NCI-H1092 (cell line): ENCODE measurements at places on chromosomes 1 and 21.

- DNase-seq: no peak
Measured at GRCh38 chr1:208088319-208088718, 155.9 kb downstream of the PLXNA2 start.

- no peak for DNase-seq
Measured at GRCh38 chr1:213284626-213285025, 233.6 kb downstream of the RPS6KC1 start.

- DNase-seq: peak; percentile 84
Measured at GRCh38 chr21:45820171-45821091, 161.1 kb upstream of the COL6A1 start.

DNA sequence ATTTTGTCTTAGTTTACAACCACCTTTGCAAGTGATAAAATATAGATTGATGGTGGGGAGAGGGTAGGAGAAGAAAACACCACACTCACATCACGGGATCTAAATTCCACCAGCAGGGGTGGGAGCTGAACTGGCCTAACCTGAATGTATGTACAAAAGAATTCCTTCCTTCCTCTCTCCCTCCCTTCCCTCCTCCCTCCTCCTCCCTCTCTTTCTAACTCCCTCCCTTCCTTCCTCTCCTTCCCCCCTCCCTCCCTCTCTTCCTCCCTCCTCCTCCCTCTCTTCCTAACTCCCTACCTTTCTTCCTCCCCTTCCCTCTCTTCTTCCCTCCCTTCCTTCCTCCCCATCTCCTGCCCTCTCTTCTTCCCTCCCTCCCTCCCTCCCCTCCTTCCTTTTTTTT, 40.2 kb downstream of the HIVEP3 start:
- no peak for DNase-seq

GRCh38 chr1:219550201-219550600, 62.7 kb downstream of the ZC3H11B start:
- DNase-seq: no peak

GRCh38 chr1:14571810-14572767, 26.4 kb upstream of the KAZN start:
- no peak for DNase-seq

GRCh38 chr1:2630498-2631135, 2.2 kb downstream of the MMEL1 start:
- DNase-seq: no peak

DNA sequence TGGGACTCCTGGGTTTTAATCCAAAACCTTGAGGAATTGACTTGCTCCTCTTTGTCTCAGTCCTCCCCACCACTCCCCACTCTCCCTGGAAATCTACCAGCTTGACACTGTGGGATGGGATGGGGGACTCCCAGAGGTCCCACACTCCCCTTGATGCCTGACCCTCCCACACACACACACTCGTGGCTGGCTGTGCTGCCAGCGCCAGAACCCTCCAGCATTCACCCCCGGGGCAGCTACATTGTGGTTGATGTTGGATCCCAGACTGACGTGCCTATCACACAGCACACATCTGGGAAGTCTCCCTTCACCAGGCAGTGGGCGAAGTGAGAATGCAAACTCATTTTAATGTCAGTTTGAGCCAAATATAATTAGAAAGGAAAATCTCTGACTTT, 10.0 kb downstream of the KIRREL1 start:
- DNase-seq: no peak

DNA sequence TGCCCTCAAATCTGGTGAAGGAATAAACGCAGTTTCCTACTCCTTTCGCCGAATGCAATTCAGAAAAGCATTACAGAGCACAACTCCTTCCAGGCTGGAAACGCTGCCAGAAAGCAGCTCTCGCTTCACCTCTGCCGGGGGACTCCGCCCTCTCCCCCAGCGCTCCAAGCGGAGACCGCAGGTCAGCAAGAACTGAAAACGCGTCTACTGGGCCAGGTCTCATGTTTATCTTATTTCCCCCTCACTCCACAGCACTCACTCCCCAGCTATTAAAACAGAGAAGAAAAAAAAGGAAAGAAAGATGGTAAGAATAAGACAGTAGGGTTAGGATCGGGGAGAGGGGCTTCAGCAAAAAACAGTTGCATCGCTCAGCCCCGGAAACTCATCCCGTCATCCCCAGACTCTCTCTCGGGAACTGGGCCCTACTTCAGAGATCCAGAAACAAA, 833 bp upstream of the RCOR3 start:
- DNase-seq: peak; percentile 87

DNA sequence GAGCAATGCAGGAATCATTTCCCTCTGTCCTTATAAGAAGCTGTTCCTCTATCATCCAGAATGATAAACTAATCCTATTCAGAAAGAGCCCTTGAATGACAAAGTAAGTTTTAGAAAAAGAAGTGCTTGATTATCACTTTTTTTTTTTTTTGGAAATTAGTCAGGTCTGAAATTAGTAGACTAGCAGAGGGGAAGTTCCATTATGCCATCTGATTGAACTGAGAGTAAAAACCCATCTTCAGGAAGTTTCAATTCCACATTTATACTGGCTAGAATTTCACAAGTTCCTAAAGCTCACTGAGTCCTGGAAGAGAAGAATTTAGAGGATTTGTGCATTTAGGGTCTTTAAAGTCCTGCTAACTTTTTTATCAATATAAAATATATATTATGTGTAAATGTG, 128.8 kb upstream of the COA6 start:
- no peak for DNase-seq

DNA sequence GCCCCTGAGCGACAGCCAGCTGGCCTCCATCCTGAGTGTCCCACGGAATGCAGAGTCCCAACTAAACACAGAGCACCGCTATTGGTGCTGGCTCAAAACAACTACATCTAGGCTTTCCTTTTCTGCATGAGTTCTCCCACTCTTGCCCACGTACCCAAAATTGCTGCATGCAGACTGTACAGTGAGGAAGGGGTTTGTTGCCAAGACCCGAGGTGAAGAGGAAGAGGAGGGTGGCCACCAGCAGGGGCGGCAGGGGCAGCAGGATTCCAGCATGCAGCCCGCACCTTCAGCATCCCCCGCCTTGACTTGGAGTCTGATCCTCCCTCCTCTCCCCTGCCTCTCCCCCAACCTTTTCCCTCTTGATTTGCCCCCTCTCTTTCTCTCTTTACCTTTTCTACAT, 8.0 kb downstream of the S100A9 start:
- no peak for DNase-seq

DNA sequence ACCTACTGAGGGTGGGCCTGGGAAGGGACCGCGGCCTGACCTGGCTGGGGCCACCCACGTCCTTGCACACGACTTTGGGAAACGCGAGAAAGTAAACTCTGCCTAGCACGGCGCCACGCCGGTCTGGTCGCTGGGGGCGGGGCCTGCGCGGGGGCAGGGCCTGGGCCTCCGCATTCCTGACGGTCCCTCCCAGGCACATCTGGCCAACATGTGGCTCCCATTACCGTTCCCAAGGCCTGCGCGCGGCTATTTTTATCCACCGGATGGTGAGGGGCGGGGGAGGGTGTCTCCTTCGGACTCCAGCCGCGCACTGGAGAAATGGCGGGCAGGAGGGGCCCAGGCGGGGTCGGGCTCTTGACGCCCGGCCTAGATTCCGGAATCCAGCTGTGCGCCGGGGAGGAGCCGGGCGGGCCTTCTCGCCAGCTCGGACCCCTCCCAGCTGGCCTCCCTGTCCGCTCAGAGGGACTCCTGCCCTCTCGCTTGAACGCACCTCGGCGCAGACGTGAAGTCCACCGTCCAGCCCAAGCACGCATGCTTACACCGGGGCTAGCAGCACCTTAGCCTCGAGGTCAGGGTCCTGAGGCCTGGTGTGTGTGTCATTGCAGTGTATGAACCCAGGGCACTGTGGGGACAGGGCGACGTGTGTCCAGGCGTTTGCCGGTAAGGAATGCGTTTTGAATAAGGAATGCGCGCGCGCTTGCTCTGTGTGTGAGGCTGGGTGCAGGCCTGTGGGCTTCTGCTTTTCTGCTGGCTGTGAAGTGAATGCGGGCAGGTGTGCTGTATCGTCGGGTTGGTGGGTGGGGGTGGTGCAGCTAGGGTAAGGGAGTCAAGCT, 2.1 kb downstream of the EVA1B start:
- DNase-seq: no peak

- no peak for DNase-seq
Measured at GRCh38 chr1:214899908-214900460, 182.6 kb upstream of the KCNK2 start.

DNA sequence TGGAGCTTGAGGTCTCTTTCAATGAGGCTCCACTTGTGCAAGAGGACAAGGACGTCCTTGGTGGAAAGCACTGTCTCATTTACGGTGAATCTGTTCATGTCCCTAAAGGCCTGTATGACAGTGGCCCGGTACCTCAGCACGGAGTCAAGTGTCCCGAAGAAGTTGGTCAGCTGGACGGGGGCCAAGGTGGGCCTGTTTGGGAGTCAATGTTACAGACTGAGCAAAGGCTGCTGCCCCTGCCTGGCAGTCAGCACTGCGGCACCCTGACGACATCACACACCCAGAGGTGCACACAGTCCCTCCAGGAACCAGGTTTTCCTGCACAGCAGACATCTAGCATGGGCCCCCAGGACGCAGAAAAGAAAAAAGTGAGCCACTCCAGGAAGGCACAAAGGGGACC, 19.1 kb downstream of the MRAP start:
- DNase-seq: no peak

DNA sequence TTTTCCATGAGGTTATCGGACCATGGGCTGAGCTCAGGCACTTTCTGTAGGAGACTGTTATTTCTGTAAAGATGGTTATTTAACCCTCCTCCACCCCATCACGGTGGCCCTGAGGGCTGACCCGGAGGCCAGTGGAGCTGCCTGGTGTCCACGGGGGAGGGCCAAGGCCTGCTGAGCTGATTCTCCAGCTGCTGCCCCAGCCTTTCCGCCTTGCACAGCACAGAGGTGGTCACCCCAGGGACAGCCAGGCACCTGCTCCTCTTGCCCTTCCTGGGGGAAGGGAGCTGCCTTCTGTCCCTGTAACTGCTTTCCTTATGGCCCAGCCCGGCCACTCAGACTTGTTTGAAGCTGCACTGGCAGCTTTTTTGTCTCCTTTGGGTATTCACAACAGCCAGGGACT, 2.6 kb upstream of the CCDC28B start:
- no peak for DNase-seq

- DNase-seq: no peak
Measured at GRCh38 chr1:235979176-235979575, 85.7 kb downstream of the NID1 start.

GRCh38 chr1:172041742-172042141, 200.4 kb downstream of the DNM3 start:
- no peak for DNase-seq

DNA sequence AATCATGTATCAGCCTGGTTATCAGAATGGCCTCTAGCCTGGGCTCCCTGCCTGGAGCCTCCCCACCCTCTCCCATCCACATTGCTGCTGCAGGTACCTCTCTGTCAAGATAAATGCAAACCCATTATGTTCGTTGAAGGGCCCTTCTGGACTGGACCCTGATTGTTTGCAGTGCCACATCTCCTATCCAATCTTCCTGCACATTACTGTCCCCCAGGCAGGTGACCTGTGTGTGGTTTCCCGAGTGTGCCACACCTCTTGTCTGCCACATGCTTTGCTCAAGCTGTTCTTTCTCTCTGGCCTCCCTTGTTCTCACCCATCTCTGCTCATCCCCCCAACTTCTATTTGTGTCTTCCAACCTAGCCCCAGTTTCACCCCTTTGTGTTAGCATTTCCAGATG, 32.4 kb downstream of the IER5 start:
- no peak for DNase-seq

GRCh38 chr1:67597336-67597735, 87.7 kb upstream of the GADD45A start:
- no peak for DNase-seq

- DNase-seq: no peak
Measured at GRCh38 chr1:119653135-119653838, 5.2 kb upstream of the ZNF697 start.

DNA sequence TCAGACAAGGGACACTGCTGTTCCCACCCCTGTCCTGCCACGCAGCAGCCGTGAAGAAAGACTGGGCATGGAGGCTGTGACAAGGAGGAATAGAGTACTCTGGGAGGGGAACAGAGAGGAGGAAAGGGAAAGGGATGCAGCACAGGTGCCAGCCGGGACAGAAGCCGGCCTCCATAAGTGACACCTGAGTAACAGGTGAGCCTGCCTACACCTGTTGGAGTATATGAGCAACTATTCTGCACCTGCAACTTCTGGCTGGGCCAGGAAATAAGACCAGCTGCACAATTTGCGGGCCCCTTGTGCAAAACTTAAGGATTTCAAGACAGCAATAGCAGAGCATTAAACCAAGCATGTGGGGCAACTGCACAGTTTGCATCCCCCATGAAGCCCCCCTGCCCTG, 72.5 kb upstream of the GOLT1A start:
- DNase-seq: no peak

DNA sequence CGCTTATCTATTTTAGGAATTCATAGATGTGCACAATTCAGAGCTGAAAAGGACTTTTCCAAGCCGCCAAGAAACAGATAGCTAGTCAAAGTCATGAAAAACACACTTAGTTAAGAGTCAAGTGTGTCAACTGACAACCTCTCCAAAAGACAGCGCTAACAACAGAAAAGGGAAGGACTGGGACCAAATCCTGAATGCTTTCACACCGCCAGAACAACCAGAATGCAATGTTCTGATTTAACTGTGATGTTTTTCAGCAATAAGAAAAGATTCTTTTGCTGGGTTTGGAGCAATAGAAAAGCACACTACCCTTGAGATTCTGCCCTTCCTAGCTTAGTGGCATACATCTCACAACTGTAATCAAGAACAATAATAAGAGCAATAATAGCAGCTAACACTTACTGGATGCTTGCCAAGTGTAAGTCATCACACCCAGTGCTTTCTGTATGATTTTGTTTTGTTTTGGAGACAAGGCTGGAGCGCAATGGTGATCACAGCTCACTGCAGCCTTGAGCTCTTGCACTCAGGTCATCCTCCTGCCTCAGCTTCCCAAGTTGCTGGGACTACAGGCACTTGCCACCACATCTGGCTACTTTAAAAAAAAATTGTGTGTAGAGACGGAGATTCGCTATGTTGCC, 33.9 kb upstream of the SDC3 start:
- no peak for DNase-seq
